ACHN (cell line): ENCODE measurements at places on chromosomes 11 and 22.

DNA sequence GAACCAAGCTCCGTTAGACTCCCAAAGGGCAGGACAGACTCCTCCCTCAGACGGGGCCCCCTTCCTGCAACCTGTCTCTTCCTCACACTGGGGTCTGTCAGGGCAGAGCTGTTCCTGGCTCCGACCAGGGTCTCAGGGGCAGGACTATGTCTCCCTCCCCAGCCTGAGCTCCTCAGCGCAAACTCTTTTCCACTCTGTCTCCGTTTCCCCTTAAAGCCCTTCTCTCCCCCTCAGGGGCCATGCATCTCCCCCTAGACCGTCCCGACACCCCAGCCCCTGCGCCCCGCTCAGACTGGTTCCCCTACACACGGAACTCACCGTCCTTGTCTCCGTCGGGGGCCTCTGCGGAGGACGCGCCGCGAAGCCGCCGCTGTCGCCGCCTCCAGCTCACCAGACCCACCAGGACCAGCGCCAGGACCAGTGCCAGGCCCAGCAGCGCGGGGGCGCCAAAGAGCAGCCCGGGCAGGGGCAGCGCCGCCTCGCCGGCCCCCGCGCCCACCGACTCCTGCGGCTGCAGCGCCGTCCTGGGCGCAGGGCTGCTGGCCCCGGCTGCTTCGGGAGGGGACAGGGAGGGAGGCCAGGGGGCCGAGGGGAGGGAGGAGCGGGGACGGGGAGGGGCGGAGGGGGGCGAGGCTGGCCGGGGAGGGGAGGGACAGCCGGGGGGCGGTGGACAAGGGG is 684 bp downstream of the TNFRSF13C start:
- DNase-seq: peak; percentile 71

GRCh38 chr11:5366856-5367255 is 15.5 kb downstream of the OR51B6 start:
- DNase-seq: no peak

GRCh38 chr22:23613193-23613972 is 18.7 kb downstream of the DRICH1 start:
- DNase-seq: no peak

DNA sequence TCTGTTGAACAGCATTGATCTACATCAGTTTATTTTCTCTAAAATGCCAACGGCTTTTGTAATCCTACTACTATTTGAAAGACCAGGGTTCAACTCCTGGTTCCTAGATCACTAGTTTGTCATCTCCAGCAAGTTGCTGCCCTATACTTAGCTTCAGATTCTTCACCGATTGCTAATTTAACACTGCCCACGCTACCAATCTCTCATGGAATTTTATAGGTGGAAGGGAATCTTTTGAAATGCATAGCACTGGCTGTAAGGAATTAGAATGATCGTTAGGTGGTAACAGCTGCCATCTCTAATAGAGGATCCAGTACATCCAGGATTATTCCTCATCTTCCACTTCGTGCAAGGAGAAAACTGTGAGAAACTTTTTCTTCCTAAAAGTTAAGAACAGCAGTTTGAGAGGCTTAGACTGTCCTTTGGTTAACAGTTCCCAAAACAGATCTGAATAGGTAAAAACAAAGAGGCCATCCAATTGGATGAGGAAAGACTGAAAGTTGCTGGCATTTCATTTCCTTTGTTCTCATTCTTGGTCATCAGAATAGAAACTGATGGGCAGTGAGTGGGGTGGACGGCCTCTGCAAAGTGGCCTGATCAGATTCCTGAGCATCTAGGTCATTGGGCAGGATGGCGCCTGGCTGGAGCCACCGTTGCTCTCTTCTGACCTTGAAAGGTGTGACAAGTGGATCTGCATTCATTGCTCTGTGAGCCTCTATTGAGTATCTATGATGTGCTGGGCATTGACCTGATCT is 236.3 kb upstream of the SORL1-AS1 start:
- no peak for DNase-seq

- no peak for DNase-seq
Observed at GRCh38 chr11:75347781-75348566, 3.5 kb downstream of the ARRB1 start.

DNA sequence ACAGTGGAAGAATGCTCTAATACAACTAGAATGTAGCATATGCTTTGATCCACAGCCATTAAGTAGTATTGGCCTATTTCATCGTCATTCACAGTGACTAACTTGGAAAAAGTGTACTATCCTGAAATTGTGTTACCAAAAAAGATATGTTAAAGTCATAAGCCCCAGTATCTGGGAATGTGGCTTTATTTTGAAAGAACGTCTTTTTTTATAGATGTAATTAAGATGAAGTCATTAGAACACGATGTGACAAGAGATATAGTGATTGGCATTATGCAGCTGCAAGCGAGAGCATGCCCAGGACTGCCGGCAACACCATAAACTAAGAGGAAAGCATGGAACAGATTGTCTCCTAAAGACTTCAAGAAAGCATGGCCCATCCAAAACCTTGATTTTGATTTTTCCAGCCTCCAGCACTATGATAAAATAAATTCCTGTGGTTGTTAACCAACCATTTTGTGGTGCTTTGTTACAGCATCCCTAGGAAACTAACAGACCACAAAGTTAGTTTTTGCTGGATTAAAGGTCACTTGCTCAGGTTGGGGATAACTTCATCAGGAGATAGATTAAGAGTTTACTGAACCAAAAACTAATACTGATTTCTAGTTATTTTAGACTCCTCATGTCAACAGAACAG is 870.6 kb upstream of the LRRC4C start:
- no peak for DNase-seq

GRCh38 chr22:30953206-30953605 is 15.4 kb downstream of the MORC2 start:
- DNase-seq: no peak

- DNase-seq: no peak
Observed at GRCh38 chr11:45876401-45876800, 9.1 kb upstream of the MAPK8IP1 start.

DNA sequence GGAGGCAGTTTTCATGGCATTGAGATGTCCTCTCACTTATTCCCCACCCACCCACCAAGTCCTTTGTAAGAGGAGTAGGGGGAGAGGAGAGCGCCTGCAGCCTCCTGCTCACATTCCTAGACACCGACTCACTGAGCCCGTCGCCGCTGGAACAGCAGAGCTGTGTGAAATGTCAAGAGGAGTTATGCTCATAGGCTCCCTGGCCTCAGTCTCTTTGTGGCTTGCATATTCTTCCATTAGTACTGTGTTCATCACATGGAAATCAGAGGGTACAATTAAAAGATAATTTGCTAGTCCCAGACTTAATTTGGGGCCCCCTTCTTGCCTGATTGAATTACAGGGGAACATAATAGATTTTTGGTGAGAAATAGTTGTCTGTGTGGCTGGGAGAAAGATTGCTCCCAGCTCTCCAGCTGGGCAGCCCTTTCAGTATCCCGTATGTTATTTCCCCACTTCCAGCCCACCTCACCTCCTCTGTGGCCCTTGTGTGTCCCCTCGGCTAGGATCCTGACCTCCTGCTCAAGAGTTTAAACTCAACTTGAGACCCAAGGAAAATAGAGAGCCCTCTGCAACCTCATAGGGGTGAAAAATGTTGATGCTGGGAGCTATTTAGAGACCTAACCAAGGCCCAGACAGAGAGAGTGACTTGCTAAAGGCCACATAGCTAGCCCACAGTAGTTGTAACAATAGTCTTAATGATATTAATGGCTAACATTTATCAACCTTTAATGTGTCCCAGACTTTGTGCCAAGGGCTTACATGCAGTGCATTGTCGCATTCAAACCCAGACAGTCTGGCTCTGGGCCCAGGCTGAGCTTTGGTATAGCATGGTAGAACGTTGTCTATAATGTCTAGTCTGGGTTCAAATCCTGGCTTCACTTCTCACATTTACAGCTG is 32.2 kb downstream of the LIMK2 start:
- peak; percentile 80 for DNase-seq

DNA sequence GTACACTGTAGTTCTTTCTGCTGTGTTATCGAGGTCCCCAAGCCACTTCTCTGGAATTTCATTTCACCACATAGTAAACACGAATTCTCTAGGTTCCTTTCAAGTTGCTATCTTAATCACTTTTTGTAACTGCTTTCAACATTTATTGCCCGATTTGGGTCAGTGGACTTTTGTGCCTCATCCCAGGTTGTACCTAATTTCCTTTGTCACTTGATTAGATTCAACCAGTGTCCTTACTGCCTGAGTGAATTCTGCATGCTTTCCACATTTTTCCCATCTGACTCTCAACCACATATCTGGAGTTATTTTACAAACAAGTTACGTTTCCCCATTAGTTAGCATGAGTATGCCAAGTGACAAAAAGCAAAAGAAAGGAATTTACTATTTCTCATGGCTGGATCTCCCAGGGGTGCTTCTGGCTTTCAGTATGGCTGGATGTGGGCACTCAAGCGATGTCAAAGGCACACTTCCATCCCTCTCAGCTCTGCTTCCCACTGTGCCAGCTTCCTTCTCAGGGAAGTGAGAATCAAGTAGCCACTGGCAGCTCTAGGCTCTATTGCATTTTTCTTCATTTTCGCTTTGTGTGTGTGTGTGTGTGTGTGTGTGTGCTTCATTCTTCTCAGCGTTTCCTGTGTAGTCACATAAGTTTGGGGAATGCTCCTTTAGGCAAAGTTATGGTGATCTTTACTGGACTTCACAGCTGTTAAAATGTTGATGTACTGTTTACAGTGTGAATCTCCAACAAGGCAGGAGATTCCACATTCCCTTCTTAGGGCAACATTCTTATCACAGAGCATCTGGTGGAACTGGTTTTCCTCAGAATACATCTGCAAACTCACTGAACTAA is 128.9 kb downstream of the DBX1 start:
- peak; percentile 91 for DNase-seq

DNA sequence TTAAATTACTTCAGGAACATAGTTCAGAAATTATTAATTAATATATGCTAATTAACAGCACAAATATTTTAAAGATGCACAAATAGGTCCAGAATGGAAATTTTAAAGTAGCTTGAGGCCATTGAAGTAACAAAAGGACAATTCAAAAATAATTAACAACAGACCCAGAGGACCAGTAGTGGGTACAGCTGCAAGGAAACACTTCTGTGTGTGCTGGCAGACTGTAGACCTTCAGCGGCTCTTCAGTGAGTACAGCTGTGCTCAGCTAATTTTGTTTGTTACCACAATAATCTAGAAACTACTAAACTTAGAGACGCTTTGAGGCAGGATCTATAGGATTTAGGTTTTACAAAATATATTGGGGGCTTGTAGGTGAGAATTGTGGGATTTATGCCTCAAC is 103.8 kb downstream of the GRIA4 start:
- DNase-seq: no peak

DNA sequence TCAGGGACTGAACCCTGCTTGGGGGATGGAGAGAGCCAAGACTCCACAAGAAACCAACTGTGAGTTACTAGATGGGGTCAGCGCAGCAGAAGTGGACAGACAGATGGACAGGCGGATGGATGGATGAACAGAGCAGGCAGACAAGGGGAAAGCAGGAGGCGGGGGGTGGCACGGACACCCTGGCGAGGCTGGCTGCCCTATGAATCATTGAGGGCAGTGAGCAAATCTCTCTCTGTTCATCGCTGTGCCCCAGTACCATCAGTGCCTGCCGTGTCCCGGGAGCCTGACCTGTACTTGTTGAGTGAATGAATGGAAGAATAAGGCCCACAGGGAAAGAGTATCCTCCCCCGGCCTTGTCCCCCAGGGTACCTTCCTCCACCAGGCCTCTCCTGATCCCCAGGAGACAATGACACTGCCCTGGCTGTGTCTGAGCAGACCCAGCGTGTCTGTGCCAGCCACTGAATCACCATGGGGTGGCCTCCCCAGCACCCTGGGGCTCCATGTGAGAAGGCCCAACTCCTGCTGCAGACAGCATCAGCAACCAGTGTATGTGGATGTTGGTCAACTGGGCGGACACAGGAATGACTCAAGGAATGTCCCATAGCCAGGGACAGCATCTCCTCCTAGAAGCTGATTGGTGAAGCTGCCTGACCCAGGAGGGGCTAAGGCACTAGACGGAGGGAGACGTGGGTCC is 5.1 kb upstream of the KLHL35 start:
- no peak for DNase-seq

GRCh38 chr22:30568137-30568805 is 6.2 kb downstream of the GAL3ST1 start:
- no peak for DNase-seq

DNA sequence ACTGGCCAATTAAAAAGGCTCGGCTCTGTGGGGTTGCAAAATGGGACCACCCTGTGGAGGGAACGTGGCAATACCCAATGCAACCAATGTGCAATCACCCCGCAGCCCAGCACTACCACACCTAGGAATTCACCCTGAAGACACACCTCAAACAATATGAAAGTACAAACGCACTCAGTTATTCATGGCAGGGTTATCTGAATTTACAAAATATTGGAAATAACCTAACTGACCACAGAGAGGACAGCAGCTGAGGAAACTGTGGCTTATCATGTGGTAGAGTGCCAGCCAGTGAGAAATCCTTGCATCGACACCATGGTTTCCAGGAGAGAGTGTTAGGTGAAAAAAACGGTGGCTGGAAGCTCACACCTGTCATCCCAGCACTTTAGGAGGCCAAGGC is 18.7 kb downstream of the ALG12 start:
- DNase-seq: no peak

- DNase-seq: no peak
Observed at GRCh38 chr11:126341760-126342161, 13.7 kb upstream of the ST3GAL4 start.

DNA sequence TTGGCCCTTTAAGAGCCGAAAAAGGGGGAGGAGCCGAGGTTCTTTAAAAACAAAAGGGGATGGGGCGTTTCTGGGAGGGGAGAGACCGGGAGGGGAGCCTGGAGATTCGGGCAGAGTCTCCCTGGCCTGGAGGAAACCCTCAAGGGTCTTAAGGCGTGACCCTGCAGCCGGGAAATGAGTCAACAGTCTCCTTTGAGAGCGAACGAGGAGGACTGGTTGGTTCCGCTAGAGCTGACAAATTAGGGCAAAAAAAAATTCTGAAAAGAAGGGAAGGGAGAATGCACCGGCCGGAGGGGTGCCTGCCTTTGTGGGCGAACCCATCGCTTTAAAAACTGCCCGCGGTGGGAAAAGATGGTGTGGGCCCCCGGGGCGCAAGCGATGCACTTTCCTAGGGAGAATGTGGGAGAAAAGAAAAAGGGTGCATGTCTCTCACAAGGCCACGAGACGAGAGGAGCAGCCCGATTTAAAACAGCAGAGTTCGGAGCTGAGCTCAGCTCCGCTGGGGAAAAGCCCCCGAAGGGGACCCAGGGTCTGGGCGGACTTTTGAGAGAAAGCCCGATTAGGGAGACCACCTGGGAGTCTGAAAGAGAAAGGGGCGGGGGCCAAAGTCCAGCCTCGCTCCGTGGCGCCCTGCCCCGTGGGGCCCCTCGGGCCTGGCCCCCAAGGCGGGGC is 874 bp downstream of the ZFTA start:
- peak; percentile 57 for DNase-seq

GRCh38 chr11:68601147-68601546 is 83.2 kb upstream of the GAL start:
- no peak for DNase-seq

- no peak for DNase-seq
Observed at GRCh38 chr22:16818538-16818937, 6.7 kb downstream of the XKR3 start.

DNA sequence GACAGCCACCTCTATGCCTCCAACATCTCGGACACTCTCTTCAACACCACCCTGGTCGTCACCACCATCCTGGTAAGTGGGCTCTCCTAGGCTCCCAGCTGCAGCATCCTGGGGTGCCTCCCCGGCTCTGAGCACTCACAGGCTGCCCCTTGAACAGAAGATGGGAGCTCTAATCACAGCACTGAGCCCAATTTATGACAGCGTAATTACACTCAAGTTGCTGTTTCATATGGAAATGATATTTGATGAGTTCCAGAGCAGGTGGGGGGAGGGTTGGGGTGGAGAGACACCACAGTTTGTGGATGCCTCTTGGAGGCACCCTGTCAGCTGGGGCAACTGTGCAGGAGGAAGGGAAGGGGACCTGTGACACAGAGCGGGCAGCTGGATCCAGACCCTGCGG is 125.3 kb upstream of the TBCEL start:
- no peak for DNase-seq
